Mesenchymal stem cell (in vitro differentiated cells and primary cell): ENCODE measurements at places on chromosomes 7 and 10.

- DNase-seq, result no peak
Observed at GRCh38 chr10:105647354-105647753, 1006.3 kb downstream of the SORCS3 start.

GRCh38 chr7:727806-728460 lies 852 bp upstream of the PRKAR1B start:
- peak; percentile 37 for DNase-seq

DNA sequence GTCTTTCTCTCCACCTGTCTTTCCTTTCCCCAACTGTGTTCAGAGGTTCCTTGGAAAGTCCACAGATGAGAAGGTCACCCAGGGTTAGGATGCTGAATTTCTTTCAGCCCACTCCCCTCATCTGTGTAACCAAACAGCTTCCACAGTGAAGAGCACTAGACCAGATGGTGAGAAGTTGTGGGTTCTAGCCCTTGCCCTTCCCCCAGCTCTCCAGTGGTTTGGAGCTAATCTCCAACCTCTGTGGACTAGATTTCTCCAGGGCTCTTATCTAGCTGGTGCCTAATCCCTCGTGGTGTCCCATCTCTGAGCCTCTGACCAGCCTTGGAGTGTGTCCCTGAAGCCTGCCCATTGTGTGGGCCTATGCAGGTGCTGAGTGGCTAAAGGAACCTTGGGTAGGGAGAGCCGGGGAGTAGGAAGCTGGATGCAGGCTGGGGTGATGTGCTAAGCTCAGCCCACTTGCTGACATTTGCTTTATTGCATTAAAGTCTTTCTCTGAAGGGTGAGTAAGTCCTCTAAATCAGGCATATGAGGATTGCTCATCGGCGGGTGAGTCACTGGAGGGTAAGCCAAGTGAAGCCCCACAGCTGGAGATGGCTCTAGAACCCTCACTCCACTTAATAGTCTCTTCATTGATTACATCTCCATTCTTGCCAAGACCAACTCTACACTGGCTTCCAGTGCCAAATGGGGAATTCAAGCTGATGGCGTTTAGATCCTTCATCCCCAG lies 14.9 kb downstream of the DUSP5 start:
- peak; percentile 90 for DNase-seq

DNA sequence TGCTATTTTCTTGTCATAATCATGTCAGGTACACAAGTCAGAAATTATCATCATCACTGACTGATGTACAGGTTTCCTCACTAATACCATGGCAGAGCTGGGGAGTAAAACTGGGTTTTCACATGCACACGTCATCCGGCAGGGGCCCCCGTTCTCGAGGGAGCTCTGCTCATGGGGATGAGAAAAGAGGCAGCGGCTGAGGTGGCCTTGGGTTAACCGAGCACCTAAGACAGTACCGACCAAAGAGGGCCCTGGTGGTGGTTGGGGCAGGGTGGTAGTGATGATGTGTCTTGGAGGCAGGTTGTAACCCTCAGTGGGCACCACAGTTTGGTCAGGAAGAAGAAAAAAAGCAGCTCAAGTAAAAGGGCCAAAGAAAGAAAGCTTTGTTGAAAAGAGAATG lies 12.1 kb upstream of the TRPV6 start:
- no peak for DNase-seq

- DNase-seq, result no peak
Observed at GRCh38 chr7:369476-370258, 79.7 kb downstream of the FOXL3 start.

- DNase-seq, result no peak
Observed at GRCh38 chr7:50220273-50220672, 84.2 kb upstream of the IKZF1 start.

GRCh38 chr10:71432101-71432905 lies 35.6 kb downstream of the CDH23 start:
- no peak for DNase-seq

DNA sequence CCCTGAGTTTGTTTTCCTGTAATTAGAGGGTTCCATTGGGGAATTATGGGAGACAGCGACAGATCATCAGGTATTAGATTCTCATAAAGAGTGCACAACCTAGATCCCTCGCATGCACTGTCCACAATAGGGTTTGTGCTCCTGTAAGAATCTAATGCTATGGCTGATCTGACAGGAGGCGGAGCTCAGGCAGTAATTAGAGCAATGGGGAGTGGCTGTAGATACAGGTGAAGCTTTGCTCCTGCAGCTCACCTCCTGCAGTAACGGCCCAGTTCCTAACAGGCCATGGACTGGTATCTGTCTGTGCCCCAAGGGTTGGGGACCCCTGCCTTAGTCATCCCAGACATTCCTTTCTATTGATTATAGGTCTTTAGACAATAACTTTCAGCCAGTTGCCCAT lies 894 bp upstream of the ZSCAN21 start:
- DNase-seq, result no peak

GRCh38 chr7:123867225-123867624 lies 22.3 kb downstream of the HYAL4 start:
- DNase-seq, result peak; percentile 49

- DNase-seq, result no peak
Observed at GRCh38 chr7:14195871-14196270, 206.4 kb upstream of the ETV1 start.

GRCh38 chr7:27107391-27108381 lies 5.2 kb upstream of the HOXA2 start:
- peak; percentile 22 for DNase-seq

- no peak for DNase-seq
Observed at GRCh38 chr7:156943091-156944041, 6.1 kb upstream of the NOM1 start.

DNA sequence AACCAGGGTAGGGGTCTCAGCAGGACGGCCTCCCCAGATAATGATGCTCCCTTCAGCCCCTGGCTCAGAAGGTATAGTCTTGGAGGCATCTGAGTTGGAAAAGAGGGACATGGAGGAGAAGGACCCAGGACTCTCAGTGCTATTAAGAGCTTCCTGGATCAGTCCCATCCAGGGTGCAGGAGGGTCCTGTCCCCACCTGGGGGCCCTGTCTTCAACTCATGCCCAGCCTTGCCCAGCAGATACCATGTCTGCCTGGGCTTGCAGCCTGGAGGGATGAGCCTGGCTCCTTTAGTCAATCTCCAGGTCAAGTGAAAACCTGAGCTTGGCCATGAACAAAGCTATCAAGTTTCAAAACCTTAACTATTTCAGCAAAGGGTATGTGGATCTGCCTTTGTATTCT lies 67.6 kb downstream of the PRTFDC1 start:
- DNase-seq, result no peak

- DNase-seq, result no peak
Observed at GRCh38 chr10:69202332-69202731, 17.8 kb upstream of the HKDC1 start.
